Stimulated activated CD4-positive, alpha-beta T cell treated with anti-CD3 and anti-CD28 coated beads, Interleukin-1b, Interleukin-23, amount 100 ng/mL, for 1 hour (primary cell): ENCODE measurements at places on chromosomes 7 and 10.

- no peak for DNase-seq
Measured at GRCh38 chr10:114151486-114151885, 22.5 kb downstream of the CCDC186 start.

DNA sequence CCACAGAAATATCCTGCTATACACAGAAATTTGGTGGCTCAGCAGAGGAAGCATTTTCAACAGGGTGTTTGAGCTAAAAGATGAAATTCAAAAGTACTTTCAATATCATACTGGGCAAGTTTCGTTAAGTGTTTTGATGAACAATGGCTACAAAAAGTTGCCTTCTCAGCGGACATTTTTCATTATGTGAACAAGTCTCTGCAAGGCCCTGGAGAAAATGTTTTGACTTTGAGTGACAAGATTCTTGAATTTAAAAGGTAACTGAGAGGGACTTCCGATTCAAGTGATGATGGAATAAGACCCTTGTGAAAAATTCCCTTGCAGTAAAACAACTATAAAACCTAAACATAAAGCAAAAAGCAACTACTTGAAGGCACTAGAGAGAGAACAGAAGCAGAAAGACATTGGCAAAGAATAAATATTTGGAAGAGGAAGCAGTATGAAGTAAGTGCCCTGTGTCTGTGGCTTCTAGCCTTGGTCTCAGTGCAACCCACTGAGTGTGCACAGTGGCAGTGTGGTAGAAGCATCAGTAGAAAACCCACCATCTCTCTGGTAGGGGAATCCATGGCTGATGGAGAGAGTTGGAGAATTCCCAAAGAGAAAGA, 62.5 kb upstream of the NAMPT start:
- DNase-seq = no peak

GRCh38 chr7:921071-921461, 33.4 kb downstream of the ADAP1 start:
- no peak for DNase-seq

DNA sequence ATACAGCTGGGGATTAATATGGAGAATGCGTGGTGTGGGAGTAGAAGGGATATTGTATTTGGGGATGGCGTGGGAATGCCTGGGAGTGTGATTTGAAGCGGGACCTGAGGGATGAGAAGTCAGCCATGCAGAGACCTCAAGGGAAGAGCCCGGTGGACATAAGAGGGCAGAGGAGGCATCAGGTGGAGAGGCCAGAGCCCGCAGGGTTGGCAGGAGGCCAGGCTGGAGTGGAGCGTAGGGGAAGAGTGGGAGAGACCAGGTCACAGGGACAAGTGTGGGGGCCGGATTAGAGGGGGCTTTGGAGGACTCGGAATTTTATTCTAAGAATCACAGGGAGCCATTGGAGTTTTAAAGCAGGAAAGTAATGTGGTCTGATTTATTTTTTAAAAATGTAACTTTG, 2.0 kb downstream of the NDUFB2 start:
- no peak for DNase-seq

DNA sequence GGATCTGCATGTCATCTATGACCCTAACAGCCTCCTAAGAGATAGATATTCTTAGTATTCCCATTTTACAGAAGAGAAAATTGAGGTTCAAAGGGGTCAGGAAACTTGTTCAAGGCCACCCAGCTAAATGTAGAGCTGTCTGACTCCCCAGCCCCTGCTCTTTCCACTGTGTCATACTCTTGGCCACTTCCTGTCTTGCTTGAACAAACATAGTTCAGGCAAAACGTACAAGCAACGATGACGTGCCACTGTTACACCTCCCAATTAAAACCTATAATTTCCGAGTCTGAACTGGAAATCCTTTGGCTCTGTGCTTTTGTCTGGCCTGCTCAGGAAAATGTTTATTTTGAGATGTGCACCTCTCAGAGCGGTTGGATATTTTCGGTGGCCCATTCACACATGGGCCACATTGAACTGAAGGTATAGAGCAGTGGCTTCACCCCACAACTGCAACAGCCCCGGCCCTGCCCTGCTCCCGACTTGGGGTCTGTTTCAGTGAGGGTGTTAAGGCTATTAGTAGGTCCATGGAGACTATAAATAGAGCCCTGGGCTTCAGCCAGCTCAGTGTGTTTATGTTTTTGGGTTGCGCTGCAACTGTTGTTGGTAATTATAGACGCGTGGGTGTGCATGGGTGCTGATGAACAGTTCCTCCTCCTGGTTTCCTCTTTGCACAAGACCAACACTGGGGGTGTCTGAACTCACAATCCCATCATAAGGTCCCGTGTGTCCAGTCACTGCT, 172.3 kb upstream of the ADO start:
- no peak for DNase-seq

DNA sequence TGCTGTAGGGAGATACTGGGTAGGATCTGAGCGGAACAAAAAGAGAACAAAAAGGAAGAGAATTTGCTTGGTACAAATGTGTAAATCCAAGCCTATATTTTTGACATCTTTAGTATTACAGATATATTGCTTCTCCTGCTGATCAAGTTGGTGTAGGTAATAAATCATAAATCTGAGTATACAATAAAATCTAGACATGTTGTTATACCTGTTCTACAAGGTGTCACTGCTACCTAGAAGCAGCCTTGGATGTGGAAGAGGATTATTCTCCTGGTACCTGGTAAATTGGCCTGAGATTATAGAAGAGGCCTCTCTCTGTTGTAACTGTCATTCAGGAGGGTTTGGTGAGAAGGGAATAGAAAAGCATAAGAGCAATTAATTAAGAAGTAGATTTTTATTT, 89.9 kb upstream of the LSM8 start:
- DNase-seq = no peak

DNA sequence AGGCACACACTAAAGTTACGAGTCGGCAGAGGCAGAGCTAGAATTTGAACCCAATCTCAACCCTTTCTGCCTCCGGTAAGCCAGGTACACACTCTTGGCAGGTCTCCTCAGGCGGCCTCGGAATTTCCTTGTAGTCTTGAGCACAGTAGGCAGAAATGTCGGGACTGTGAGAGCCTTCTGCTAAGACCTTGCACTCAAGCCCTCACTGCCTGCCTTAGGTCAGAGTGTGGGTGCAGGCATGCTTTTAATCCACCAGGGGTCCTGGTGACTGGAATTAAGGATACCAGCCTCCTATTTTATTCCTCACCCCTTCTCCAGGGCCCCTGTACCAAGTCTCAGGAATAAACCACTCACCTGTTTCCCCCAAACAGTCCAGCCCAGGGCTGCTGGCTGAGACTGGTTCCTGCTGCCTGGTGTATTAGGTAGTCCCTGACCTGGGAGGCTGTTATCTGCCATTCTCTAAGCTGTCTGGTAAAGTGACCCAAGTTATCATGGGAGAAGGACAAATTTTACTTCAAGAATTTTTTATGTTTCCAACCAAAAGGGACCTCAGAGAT, 855 bp downstream of the ATP6V1F start:
- DNase-seq = peak; percentile 16

DNA sequence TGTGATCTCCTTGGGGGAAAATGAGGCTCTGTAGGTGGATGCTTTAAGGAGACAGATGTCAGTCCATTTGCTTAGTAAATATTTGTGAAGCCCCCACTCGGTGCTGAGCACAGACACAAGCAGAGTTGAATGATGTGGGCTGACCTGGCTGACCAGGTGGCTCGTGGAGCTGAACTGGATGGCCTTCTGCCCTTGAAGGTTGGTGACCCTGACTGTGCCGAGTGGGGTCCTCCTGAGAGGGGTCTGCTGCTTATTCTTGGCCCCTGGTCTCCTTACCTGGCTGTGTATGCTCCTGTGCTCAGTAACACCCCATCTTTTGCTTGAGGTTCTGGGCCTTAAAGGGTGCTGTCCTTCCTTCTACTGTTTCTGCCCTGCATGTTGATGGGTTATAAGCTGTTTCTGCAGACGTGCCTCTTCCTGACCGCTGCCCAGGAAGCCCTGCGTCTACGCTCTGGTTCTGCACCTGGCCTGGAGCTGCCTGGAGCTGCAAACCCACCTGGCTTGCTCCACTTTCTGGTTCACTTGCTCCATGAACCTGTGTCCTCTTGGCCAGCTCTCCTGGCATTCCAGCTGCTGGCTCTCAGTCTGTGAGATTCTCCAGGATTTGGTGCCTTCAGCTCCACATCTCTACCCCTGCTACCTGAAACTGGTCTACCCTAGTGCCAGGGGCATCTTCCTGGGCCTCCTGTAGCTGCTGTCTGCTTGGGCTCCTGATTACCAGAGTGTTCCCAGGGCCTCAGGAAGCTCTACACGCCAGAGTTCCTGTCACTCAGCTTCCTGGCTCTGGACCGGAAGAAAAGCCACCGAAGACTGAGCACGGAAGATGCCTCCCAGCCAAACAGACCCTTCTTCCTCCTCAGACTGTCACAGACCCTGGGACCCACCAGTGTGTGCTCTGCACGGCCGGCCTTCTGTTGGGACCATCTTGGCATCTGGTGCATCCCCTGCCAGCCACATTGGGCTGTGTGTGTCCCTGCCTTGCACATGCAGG, 76.5 kb downstream of the ADCY1 start:
- DNase-seq = no peak

DNA sequence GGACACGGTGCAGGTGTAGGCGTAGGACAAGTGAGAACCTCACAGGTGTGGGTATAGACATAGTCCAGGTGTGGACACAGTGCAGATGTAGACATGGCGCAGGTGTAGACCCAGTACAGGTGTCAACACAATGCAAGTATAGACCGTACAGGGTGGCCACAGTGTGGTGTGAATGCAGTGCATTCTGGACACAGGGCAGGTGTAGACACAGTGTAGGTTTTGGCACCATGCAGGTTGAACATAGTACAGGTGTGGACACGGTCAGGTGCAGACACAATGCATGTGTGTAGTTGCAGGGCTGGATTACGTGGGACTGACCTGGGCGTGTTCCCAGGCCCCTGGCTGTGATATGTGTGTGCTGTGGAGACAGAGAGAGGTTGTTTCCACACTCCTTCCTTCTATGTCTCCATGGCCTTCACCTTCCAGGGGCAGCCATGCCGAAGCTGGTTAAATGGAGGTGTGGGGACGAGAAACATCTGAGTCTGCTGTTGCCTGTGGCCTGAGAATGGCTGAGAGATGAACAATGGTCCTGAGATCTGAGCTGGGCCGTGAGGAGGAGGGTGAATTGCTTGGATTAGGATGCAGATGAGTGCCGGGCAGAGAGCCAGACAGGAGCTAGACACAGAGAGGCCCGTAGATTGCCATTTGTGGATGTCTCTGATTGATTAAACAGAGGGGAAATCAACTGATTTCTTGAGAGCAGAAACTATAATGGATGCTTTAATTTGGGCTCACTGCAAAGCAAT, 343.9 kb upstream of the SHH start:
- DNase-seq = no peak

DNA sequence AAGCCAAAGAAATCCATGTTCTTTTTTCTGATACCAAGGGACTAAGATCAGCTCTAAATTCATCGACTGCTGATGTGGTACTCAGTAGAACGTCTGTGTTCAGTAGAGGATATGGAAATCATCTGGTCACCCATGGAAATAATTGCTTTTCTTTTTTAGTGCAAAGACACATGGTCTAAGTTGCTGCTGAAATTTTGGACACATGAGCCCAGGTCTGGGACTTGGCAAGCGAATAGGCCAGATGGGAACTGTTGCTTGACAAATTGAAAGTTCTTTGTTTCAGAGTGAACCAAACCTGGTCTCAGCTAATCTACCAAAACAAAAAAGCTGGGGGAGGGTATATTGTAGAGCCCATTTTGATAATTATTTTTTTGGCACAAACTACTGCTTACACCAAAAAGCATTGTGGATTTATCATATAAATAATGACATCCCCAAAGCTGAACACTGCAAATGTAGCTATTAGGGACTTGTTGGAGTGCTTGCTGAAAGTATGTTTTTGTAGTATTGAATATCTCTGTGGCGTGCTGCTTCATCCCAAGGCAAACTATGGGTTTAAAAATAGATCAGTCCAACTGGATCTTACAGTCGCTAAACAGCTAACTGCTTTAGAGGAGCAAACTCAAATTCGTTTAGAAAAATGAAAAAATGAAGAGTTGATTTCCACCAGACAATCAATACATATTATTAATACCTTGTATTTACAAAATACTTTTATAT, 144.7 kb downstream of the TRIL start:
- DNase-seq = no peak

GRCh38 chr10:85924382-85925102, 442.1 kb downstream of the GRID1 start:
- DNase-seq = no peak

DNA sequence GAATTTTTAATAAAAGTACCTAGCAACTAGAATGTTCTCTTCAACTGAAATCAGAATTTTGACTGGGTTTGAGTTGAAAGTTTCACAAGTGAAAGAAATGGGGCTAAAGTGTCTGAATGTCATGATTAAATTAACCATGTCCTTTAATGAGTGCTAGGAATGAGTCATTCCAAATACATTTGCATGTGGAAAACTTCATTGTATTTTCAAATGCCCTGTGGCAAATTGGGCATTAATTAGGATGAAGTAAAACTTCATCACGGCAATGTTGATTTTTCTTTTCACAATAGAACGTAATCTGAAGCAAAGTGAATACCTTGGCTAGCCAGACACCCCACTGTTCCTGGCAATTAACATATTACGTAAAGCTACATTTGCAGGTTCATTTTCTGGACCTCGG, 166.6 kb downstream of the KIAA1217 start:
- DNase-seq = no peak

GRCh38 chr10:3838460-3839437, 53.7 kb upstream of the KLF6 start:
- no peak for DNase-seq

GRCh38 chr7:142024547-142024946, 28.9 kb downstream of the MGAM start:
- DNase-seq = no peak

- DNase-seq = no peak
Measured at GRCh38 chr10:101766306-101766705, 9.6 kb downstream of the FGF8 start.
